ENCODE measurements at places on chromosomes 16 and 17.

- DNase-seq = peak; percentile 90
Measured at GRCh38 chr17:74961657-74962350, 10.8 kb downstream of the HID1 start.

DNA sequence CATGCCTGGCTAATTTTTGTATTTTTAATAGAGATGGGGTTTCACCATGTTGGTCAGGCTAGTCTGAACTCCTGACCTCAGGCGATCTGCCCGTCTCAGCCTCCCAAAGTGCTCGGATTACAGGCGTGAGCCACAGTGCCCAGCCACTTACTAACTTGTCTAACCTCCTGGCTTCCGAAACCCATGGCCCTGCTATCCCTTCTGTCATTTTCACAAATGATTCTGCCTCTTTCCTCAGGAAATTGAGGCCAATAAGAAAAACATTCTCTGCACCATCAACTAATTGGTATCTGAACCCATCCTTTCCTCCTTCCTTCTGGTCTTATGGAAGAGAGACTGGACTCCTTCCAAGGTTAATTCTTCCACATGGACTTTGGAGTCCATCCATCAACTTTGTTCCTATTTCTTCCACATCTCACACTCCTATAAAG lies 27.9 kb upstream of the TNRC6A start:
- peak; percentile 28 for DNase-seq

DNA sequence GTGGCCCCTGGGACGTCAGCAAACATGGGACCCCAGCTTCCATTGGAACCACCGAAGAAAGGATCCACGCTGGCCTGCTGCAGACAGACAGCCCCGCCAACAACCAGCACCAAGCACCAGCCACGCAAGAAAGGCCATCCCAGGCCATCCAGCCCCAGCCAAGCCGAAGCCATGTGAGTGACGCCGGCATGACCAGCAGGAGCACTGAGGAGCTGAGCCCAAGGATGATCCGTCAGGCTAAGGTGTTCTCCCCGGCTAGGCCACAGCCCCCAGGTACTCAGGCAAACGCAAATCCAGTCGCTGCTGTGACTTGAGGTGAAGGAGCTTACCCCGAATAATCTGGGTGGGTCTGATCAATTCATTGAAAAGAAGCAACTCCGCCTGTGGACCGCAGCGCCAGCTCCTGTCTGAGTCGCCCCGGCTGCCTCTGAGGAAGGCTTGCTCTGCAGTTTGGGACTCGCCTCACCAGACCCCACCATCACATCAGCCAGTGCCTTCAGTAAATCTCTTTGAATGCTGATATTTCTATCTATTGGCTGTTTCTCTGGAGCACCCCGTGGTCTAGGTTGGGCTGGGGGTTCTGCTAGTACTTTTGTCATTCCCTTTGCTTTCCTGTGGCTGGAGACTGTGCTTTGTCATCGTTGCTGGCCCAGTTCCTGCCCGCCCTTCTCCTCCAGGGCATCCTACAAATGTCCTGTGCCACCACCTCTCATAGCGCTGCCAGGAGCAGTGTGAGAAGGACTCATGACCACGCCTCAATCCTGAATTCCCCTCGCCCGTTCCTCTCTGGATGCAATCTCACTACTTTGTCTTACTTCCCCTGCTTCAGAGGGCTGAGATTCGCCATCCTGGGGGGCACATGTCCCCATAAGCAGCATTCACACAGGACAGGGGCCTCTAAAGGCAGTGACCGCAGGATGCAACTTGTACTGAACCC lies 8.1 kb upstream of the CBX2 start:
- DNase-seq = no peak

DNA sequence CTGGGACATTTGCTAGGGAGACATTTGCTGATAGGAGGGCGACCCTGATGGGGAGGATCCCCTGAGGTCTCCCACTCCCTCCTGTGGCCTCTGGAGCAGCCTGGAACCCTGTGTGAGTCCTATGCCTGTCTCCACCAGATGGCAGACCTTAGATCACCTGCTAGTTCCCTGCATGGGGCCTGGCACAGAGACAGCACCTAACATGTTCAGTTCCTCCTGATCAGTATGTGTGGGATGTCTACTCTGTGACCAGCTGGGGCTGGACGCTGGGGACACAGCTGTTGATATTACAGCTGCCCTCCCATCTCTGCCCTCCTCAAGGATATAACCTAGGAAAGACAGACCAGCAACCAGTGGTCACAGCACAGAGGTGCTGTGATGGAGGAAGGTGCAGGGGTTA lies 1.1 kb upstream of the ADCY7 start:
- DNase-seq = peak; percentile 11

GRCh38 chr16:12141073-12141951 lies 164.8 kb downstream of the SNX29 start:
- DNase-seq = no peak

GRCh38 chr17:44549686-44550085 lies 7.6 kb upstream of the FZD2 start:
- DNase-seq = no peak

GRCh38 chr16:50462793-50463507 lies 85.2 kb upstream of the NKD1 start:
- DNase-seq = no peak

GRCh38 chr17:71024172-71024571 lies 854.8 kb downstream of the KCNJ2 start:
- DNase-seq = peak; percentile 3

- DNase-seq = no peak
Measured at GRCh38 chr17:1796800-1797199, 32.9 kb downstream of the SMYD4 start.

GRCh38 chr17:74427048-74427762 lies 4.7 kb upstream of the GPRC5C start:
- no peak for DNase-seq

GRCh38 chr17:20059728-20060188 lies 50.6 kb downstream of the SPECC1 start:
- no peak for DNase-seq

Data from NCI-H446 (cell line).